ENCODE measurements at places on chromosomes 13 and 19.

- peak; percentile 51 for DNase-seq
These were observed 47.7 kb upstream of the ATP12A start for GRCh38 chr13:24632382-24633121.

- DNase-seq: no peak
These were observed 40.0 kb downstream of the UNC13A start for GRCh38 chr19:17648097-17648660.

- DNase-seq: no peak
These were observed 174.6 kb upstream of the LSM14A start for GRCh38 chr19:33997690-33998089.

DNA sequence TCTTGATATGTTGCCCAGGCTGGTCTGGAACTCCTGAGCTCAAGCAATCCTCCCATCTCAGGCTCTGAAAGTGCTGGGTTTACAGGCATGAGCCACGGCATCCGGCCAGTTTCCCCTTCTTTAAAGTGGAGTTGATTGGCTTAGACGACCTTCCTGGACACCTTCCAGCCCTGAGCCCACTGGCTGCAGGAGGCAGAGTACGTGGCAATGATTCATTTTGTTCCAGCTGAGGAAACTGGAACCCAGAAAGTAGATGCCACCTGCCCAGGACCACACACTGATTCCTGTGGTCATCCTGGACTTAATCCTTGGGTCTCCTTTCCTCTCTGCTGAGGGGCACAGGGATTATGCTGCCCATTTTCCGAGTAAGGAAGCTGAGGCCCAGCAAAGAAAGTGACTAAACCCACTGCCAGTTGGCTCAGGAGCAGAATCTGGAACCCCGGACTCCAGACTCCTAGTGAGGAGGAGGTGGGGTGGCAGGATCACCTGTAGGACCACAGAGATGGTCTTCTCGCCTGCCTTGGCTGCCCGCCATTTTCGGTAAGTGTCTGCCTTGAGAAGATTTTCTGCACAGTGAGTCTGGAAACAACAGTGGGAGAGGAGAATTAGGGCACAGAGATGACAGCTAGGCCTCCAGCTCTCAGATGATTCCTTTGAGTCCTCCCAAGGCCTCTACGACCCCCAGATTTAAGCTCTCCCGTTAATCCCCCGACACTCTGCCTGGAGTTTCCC lies 737 bp downstream of the XRCC1 start:
- peak; percentile 32 for DNase-seq

DNA sequence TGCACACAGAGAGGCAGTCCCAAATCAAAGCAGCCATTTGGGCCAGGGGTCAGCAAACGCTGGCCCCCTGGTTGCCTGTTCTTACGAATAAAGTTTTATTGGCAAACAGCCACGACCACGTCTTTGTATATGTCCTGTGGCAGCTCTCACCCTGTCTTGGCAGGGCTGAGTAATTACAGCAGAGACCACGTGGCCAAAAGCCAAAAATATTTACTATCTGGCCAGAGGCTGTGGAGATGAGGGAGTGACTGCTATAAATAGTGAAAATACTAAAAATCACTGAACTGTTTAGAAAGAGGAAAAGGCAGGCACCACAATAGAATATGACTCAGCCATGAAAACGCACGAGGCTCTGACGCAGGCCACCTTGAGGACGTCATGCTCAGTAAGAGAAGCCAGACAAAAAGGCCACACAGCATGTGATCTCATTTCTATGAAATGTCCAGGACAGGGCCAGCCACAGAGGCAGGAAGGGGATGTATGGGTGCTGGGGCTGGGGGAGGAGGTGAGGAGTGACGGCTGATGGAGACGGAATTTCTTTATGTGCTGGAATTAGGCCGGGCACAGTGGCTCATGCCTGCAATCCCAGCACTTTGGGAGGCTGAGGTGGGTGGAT lies 29.4 kb downstream of the SMIM24 start:
- peak; percentile 93 for DNase-seq

DNA sequence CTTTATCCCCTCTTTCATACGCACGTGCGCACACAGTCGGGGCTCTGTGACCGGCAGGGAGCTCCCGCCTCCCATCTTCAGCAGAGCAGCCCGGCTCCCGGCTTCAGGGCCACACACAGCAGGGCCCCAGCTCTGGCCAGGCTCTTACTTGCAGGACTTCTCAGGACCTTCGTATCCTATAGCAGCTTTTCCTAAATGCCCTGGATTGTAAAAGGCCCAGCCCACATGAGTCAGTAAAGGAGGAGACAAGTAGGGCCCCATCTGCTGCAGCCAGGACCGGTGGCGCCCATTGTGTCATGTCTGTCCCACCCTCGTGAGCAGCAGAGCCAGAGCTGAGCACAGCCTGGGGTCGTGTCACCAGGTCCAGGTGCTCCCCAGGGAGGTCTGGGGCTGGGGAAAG lies 107.6 kb upstream of the VSTM2B start:
- no peak for DNase-seq

- DNase-seq: no peak
These were observed 8.6 kb downstream of the FGF22 start for GRCh38 chr19:648305-648704.

DNA sequence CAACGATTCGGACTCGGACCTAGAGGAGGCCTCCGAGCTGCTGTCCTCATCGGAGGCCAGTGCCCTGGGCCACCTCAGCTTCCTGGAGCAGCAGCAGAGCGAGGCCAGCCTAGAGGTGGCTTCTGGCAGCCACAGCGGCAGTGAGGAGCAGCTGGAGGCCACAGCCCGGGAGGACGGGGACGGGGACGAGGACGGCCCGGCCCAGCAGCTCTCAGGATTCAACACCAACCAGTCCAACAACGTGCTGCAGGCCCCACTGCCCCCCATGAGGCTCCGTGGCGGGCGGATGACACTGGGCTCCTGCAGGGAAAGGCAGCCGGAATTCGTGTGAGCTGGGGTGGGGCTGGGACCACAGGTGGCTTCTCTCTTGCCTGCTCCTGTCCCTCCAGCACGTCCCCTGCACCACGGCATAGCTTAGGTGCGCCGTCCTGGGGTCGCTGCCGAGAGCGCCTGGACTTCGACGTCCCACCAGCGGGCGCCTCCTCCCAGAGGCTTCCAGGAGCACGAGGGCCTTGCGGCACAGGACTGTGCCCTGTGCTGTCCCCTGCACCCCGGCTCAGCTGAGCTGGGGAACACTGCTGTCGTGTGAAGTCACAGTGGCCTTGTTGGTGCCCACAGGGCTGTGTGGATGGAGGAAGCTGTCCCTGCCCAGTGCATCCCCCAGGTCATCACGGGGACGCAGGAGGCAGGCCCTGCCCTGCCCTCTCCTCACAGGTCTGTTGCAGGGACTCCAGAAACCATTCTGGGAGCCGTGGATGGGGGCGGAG lies 9.3 kb downstream of the POLR2E start:
- no peak for DNase-seq

DNA sequence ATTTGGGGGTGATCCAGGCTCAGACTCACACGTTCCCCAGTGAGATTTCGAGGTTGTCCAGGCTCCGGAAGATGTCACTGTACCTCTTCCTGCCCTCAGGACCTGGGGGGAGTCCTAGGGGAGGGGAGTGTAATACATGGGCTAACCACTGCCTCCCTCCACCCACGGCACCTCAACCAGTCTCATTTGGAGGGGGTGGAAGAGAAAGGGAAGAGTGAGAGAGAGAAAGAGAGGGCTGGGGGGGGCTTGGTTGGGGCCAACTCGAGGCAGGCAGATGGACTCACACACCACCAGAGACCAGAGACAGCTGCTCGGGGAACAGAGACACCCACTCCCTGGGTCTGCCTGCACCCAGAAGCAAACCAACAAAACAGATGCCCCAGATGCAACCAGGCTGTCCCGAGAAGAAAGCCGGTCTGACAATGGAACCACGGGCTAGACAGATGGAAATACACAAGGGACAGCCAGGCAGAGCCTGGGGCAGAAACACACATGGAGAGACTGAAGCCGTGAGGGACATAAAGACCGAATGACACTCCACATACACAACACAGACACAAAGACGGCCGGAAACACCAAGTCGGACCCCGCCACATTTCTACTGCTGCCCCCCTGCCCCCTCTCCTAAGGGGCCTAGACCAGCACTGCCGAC lies 825 bp downstream of the GMIP start:
- no peak for DNase-seq

DNA sequence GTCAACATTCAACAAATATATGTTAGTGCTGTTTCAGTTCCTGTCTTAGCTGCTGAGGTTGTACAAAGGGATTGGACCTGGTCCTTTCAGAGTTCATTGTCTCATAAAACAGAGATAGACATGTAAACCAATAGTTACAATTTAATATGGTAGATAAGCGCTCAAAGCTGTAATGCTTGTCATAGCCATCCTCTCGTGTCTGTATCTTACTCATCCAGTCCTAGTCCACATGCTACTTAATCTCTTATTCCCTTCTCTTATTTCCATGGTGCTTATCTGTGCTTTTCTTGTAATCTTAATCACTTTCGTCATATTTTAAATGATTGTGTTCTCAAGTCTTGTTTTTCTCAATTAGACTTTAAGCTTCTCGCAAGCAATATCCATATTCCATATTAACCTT lies 185.2 kb upstream of the OBI1 start:
- no peak for DNase-seq

DNA sequence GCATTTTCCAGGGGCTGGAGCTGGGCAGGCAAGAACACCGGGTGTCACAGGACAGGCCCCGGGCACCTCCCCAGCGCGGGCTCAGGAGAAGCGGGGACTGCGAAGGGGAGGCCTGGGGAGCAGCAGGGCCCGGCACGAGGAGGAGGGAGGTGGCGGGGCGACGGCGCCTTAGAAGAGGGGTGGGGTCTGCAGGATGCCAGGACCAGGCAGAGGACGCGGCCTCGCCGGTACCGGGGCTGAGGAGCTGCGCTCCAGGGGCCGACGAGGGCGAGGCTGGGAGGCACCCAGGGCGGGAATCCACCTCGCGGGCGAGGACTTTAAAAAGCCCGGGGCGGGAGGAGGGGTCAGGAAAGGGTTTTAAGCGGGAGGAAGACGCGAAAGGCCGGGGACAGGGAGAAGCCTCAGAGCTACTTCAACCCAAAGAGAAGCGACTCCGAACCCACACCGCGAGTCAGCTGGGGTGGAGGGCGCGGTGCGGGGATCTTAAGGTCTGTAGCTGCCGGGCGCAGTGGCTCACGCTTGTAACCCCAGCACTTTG lies 665 bp downstream of the ZNF347 start:
- peak; percentile 32 for DNase-seq

GRCh38 chr13:91468301-91468700 lies 69.9 kb downstream of the GPC5 start:
- DNase-seq: peak; percentile 85

GRCh38 chr19:58183817-58184215 lies 955 bp downstream of the ZNF274 start:
- DNase-seq: no peak

GRCh38 chr19:15260939-15261338 lies 28.7 kb upstream of the EPHX3 start:
- DNase-seq: no peak

GRCh38 chr13:23865026-23865425 lies 24.2 kb downstream of the MIPEP start:
- DNase-seq: no peak
